Dermis blood vessel endothelial cell (primary cell): ENCODE measurements at places on chromosomes 1 and 21. TPM values are rescaled to one million over a fixed set of nuclear protein-coding genes. Genes with fewer than 3 reads are reported as not detected.

GRCh38 chr1:100344774-100345173, 7.5 kb upstream of the CDC14A start:
- no peak for DNase-seq

The CD5L gene
- total RNA-seq, result not detected in 2 replicates

GRCh38 chr1:236422517-236422876, 28.4 kb downstream of the EDARADD start:
- DNase-seq, result no peak

GRCh38 chr1:17816511-17816910, 61.4 kb downstream of the ACTL8 start:
- DNase-seq, result no peak

DNA sequence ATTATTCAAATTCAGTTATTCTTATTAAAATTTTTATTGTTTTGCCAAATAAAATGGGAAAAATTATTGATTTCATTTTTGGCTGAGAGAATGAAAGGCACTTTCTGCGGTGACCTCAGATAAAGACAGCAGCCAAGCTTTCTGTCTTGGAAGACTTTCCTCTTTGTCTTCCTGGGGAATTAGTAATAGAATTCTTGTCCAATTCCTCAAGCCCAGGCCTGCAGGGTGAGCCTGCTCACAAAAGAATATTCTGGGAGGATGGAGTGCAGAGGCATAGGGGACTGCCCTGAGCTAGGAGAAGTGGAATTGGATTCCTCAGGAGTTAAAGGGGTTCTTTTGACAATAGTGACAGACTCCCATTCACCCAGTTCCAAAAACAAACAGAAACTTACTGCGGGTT, 614.5 kb upstream of the ADGRL2 start:
- no peak for DNase-seq

- DNase-seq, result no peak
Observed at GRCh38 chr1:233299450-233299849, 3.9 kb upstream of the PCNX2 start.

- DNase-seq, result no peak
Observed at GRCh38 chr1:1460540-1461130, 10.9 kb upstream of the ATAD3B start.

DNA sequence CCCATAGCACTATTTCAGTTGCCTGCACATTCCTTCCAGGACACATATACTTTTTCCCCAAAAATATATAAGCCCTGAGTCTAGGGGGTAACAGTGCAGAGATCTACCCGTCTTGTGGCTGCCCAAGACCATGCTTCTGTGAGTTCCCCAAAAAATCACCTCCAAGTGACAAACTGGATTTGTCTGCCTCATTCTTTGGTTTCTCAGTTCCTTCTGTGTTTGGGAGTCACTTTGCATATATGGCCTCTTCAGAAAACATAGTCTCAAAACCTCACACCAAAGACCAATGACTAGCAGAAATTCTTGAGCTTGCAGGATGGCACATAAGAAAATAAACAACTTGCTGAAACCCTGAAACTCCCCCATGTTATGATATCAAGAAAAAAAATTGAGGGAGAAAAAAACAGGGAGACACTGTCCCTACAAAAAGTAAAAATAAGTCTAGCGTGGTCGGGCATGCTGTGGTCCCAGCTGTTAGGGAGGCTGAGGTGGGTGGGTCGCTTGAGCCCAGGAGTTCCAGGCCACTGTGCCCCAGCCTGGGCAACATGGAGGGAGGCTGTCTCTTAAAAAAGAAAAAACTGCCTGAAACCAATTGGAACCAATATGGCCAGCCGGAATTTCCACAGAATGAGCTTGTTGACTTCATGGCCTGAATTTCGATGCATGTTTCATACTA, 8.0 kb downstream of the JMJD4 start:
- no peak for DNase-seq

DNA sequence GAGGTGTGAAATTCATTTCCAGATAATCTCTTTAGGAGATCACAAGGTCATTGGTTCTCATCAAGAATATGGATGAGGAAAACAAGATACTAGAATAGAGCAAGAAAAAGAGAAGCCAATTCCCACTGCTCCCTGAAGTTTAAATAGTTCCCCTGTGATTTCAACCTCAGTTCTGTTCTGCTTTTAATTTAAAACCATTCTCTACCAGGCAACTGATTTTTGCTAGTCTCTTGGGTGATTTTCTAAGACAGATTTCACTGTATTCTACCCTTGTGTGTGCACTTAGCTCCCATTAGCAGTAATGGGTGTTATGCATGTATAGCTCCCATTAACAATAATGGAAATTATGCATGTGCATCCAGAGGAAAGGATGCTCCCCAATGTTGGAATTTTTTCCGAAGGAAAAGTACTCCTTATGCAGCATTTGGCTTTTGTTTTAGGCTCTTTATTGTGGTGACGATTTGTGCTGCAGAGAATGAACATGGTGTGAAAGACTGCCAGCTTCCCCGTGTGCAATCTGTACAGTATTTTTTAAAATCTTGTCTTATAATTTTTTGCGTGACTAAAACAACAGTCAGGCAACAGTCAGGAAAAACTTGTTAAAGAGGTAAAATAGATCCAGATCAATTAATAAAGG, 144.0 kb upstream of the ZRANB2 start:
- DNase-seq, result no peak
